Activated CD8-positive, alpha-beta T cell treated with anti-CD3 and anti-CD28 coated beads for 36 hours (primary cell): ENCODE measurements at places on chromosomes 6 and 20. TPM values are rescaled to one million over a fixed set of nuclear protein-coding genes. Genes with fewer than 3 reads are reported as not detected.

The SLC22A16 gene
- not detected for total RNA-seq

The ENPP4 gene
- total RNA-seq: 7.3 TPM

The KHDC3L gene
- not detected for total RNA-seq

The COL11A2 gene
- 1.4 TPM for total RNA-seq

The SSTR4 gene
- total RNA-seq: not detected

The ME1 gene
- 0.49 TPM for total RNA-seq

The SYCP2 gene
- 3.9 TPM for total RNA-seq

The KIAA1586 gene
- total RNA-seq: 18.7 TPM
